ENCODE measurements at places on chromosomes 12 and 14.

- no peak for DNase-seq
Measured at GRCh38 chr12:131250028-131250950, 296.6 kb downstream of the ADGRD1 start.

GRCh38 chr14:64465831-64466554 lies 694 bp downstream of the AKAP5 start:
- DNase-seq: no peak

DNA sequence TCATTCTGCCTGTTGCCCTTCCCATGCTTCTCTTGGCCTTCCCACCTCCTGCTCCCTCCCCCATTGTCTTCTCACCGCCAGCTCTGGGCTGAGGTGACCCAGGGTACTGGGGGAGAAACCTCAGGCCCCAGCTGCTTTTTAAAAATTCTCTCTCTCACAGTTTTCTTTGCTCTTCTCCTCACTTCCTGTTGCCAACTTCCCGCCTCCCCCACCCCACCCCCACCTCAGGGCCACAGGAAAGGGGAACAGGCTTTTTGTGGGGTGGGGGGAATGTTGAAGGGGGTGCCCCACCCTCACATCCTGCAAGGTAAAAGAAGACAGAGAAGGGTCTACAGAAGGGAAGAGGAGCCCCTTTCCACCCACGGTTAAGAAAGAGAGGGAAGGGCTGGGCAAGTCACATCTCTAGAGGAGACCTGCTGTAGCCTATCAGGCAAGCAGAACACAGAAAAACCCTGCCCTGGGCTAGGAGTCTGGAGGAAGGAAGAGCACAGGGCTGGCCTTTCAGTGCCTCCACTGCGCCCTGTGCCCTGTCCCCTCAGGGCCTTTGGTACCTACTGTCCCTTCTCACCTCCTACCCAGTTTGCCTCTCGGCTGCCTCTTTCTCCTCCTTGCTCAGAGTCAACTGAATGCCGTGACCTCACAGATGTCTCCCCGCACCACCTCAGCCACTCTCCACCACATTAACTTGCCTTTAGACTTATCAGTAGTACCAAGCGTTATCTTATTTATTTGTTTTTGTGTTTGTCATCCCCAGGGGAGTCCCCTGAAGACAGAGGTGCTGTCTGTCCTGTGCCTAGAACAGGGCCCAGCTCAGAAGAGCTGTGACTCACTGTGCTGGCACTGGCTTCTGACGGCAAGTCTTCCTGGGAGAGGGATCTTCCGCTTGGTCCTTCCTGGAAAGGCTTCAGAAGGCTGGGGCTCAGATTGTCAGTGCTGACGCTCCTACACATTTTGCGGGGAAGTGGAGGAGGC lies 1.7 kb downstream of the ARHGAP9 start:
- no peak for DNase-seq

DNA sequence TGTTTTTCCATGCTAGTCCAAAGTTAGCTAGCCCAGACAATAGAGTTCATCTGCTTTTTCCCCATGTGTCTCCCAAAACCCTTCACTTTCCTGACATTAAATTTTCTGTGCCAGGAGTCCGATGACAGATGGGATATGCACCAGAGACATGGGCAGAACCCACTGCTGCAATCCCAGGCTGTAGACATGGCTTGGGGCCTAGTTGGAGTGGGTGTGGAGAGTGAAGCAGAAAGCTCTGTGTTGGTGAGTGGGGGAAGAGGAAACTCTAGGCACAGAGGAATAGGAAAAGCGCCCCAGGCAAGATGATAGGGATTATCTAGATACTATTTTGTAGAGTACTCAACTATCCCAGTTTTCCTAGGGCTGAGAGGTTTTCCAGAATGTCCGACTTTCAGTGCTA lies 4.8 kb upstream of the KRT74 start:
- no peak for DNase-seq

- no peak for DNase-seq
Measured at GRCh38 chr12:94748726-94749421, 98.5 kb upstream of the TMCC3 start.

GRCh38 chr14:67555518-67556090 lies 22.5 kb downstream of the PLEKHH1 start:
- no peak for DNase-seq

- DNase-seq: no peak
Measured at GRCh38 chr14:101881426-101881825, 82.9 kb upstream of the DYNC1H1 start.

DNA sequence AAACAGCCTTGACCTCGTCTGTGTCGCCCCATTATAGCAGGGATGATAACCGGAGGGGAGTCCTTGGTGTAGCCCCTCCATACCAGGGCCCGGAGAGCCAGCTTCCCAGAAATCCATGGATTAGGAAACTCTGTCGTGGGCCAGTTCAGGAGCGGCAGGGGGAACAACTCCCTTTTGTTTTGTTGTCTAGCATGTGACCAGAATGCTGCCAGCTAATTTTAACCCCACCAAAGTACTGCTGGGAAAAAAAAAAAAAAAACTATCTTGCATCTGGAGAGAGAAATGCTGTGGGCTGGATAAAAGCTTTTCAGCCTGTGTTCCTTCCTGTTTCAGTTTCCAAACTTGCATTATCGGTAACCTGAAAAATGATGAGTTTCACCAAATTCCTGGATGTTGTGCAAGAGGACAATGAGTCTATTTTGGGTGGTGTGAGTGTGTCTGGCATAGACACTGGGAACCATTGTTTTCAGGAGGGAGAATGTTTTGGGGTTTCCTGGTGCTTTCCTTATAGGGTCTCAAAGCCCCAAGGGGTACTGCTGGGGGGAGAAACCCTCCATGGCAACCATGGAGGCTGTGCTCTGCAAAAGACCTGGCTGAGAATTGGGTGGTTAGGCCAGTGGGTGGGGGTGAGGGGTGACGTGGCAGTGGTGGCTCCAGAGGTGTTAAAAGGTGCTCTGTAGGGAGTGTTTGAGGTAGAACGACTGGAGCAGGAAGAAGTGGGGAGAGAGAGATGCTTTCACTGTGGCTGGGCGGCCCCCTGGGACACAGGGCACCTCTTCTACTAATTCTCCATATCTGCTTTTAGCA lies 14.9 kb upstream of the IRF2BPL start:
- DNase-seq: no peak

GRCh38 chr12:26773313-26774104 lies 59.5 kb downstream of the ITPR2 start:
- DNase-seq: no peak

- no peak for DNase-seq
Measured at GRCh38 chr14:83470466-83470865, 1936.8 kb upstream of the SEL1L start.

- DNase-seq: no peak
Measured at GRCh38 chr12:98385641-98386040, 129.7 kb upstream of the TMPO start.

DNA sequence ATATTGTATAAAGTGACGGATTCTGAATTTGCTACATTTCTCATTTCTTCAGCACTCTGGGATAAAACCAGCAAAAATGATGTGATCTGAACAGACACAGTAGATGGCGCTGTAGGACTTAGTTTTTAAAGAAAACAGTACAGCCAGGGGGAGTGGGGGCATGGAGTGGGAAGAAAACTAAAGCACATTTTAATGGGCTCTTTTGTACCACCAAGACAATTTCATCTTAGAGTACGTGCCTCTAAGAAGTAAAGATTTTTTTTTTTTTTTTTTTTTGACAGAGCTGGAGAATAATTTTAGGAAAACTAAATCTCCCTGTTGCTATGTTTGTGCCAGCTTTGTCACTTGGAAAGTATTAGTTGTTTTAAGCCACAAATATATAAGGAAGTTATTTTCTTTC lies 124.4 kb downstream of the RAD51B start:
- no peak for DNase-seq

Data from activated naive CD4-positive, alpha-beta T cell (primary cell).